NCI-H1092 treated with DMSO at 0.1 percent for 48 hours (cell line): ENCODE measurements at places on chromosomes 13 and 19.
A peak's percentile ranks its signal among the peaks of the same experiment; 100 is the strongest.

GRCh38 chr19:45771311-45771933 is 2.4 kb upstream of the SIX5 start:
- DNase-seq: no peak

- DNase-seq: no peak
Measured at GRCh38 chr13:28953714-28954418, 133.7 kb downstream of the MTUS2 start.

DNA sequence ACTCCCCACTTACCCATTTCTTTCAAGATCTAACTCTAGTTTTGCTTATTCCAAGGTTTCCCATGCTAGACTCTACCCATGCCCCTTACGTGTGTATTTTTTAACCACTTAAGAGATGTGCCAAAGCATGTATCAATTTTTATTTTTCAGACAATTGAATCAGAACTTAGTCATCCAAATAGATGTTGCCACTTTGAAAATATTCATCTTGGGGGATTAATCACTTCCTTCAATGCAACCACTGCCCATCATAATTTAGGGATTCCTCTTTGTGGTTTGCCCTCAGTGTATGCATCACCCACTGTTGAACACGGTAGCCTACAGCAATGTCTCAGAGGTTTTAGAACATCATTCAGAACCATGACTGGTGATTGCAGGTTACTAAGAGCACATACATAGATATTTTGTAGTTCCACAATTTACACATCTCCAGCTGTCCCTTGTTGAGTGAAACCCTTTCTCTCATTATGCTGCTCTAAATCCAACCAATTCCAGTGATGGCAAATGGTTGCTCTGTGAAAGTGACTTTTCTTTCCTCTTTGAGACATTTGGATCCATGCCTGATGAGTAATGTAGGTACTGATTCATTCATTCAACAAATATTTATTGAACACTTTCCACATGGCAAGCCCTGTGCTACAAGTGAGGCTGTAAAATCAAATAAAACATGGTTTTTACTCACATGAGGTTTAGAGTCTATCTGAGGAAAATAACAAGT is 60.6 kb upstream of the SERP2 start:
- DNase-seq: no peak

DNA sequence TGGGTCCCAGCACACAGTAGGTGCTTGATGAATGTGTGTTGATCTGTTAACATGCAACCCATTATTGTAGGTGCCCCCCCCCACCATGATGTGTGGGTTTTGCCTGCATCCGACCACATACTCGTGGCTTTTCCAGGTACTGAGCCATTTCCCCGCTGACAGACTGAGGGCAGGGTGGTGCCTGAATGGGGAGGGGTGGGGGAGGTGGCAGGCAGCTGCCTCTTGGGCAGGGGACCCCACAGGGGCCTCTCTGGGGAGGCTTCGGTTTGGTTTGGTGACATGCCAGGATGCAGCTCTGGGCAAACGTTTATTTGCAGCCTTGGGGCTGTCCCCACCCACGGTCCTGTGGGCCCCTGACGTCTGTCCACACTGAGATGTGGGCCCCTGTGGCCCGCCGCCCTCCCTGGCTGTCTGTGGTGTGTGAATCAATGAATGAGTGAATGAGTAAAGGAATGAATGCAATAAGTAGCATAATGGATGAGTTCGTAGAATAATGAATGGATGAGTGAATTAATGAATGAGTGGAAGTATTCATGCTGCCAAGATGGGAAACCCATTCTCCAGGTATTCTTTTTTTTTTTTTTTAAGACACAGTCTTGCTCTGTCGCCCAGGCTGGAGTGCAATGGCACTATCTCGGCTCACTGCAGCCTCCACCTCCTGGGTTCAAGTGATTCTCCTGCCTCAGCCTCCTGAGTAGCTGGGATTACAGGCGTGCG is 9.0 kb upstream of the JUND start:
- DNase-seq: no peak

DNA sequence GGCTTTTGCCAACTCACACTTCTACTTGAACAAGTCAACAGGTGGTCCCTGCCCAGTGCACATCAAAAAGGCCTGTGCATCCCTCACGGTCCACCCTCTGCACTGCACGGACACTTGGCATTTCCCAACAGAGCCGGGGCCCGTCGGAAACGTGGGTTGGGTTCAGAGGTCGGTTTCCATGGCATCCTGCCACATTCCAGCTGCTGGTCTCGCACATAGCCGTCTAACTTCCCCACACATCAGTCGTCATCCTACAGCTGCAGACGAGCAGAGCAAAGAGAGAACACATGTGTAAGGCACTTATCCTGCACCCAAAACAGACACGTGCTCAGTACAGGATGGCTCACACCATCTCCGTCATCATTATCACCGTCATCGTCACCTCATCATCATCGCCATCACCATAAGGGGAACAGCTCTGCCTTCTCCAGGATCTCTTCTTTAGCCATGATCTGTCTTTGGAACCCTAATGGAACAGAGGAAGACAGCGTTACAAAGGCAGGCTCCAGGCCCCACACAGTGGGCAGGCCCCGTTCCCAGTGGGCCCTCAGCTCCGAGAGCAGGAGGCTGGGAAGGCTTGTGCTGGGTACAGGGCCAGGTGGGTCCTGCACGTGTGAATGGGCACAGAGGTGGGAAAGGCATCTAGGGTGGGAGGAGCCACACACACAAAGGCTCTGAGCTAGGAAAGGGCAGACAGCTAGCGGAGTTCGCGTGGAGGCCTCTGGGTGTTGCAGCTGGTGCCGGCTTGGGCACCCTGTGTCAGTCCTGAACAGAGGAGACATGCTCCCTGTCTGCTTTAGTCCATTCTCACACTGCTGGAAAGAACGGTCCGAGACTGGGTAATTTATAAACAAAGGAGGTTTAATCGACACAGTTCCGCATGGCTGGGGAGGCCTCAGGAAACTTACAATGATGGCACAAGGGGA is 170.8 kb upstream of the SOX1 start:
- DNase-seq: no peak

GRCh38 chr19:16886305-16886880 is 2.4 kb upstream of the F2RL3 start:
- DNase-seq: no peak

GRCh38 chr19:38734176-38734425 is 10.2 kb downstream of the CAPN12 start:
- DNase-seq: no peak

- DNase-seq: no peak
Measured at GRCh38 chr19:29491491-29491890, 34.3 kb upstream of the VSTM2B start.

GRCh38 chr19:34639491-34640085 is 37.4 kb downstream of the SCGB2B2 start:
- DNase-seq: peak; percentile 59

DNA sequence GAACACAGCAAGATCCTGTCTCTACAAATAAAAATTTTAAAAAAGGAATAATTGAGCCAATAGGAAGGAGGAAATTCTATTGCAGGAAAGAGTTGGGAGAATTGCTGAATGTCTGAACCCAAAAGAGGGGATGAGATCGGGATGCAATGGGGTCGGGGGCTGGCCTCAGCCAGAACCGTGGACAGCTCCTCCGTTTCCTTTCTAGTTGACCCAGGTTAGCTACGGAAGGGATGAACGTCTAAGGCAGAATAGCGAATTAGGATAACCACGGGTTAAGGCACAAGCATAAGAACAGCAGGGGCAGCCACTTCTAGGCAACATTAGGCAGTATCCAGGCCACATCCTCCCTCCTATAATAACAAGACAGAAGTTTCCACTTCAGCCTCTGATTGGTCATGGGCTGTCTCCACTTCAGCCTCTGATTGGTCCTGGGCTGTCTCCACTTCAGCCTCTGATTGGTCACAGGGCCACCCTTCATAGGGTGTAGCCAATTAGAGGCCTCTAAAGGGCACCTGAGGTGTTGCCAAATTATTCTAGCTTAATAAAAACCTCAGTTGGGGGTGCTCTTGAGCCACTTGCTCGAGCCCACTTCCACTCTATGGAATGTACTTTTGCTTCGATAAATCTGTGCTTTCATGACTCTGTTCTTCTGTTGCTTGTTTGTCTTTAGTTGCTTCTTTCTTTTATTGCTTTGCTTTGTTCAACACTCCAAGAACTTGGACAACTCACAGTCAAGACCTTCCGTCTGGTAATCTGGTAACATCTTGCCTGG is 24.9 kb upstream of the TPM4 start:
- DNase-seq: no peak

- DNase-seq: no peak
Measured at GRCh38 chr19:14405380-14405757, 13.8 kb downstream of the DDX39A start.

DNA sequence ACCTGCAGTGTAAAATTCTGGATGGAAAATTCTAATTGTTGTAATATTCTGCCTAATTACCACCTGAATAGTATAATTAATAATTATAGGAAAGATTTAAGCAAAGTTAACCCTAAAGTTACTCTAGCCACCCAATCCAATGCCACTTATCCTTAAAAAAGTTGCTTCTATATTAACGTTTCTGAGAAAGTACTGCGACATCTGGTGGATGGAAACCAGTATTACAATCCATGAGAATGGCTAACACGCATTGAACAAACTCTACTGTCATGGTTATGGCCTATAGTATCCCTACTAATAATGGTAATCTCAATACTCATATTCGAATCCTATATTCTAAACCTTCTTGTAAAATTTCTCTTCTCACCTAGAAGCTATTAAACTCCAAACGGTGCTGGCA is 1551.8 kb downstream of the SLITRK1 start:
- no peak for DNase-seq

- no peak for DNase-seq
Measured at GRCh38 chr13:99144306-99144705, 56.3 kb upstream of the UBAC2 start.

DNA sequence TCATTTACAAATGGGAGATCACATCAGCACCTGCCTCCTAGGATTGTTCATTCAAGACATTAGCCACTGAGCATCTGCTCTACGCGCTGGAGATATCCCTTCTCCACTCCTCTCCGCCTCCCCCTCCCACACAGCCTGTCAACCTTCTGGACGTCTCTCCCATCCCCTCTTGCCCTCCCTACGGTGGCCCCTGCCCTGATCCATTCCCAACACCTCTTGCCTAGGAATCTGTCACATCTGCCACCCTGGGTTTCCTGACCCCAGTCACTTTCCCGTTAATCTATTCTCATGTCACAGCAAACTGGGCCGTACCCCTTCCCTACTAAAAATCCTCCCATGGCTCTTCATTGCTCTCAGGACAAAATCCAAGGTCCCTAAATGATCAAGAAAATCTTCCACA is 10.3 kb downstream of the DYRK1B start:
- no peak for DNase-seq

DNA sequence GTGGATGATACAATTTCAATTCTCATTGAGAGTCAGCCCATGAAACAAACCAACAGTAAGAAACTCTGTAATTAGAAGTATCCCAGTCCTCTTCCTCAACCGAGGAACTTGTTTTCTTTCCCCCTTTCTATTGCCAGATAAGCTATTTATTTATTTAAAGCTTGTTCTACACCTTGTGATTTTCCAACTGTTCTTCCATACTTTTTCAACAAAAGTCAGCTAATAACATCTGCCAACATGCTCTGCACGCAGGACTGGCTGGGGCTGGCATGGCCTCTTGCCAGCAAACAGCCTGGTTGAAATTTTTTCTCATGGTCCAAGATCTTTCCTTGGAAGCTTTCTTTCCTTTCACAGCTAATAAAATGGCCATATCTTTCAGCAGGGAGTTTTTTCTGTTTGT is 2.9 kb upstream of the IRS2 start:
- DNase-seq: no peak

- DNase-seq: no peak
Measured at GRCh38 chr13:21733475-21734263, 62.8 kb downstream of the FGF9 start.

DNA sequence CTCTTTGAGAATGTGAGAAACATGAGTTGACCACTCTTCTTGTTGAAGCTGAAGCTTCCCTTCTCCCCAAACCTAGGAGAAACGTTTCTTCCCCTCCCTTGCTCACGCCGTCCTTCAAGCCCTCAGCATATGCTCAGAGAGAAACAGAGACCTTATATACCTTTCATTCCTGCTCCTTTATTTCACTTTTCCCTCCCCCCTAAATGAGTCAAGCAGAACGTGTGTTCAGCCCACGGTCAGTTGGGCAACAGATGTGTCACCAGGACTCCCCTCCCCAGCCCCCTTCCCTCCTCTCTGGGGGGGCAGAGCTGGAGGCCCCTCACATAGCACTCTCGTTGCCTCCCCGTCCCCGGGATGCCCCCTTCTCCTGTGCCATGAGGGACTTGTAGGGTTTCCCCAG is 8.6 kb downstream of the OR7C2 start:
- DNase-seq: no peak

GRCh38 chr13:110562696-110563462 is 1.4 kb upstream of the RAB20 start:
- no peak for DNase-seq

DNA sequence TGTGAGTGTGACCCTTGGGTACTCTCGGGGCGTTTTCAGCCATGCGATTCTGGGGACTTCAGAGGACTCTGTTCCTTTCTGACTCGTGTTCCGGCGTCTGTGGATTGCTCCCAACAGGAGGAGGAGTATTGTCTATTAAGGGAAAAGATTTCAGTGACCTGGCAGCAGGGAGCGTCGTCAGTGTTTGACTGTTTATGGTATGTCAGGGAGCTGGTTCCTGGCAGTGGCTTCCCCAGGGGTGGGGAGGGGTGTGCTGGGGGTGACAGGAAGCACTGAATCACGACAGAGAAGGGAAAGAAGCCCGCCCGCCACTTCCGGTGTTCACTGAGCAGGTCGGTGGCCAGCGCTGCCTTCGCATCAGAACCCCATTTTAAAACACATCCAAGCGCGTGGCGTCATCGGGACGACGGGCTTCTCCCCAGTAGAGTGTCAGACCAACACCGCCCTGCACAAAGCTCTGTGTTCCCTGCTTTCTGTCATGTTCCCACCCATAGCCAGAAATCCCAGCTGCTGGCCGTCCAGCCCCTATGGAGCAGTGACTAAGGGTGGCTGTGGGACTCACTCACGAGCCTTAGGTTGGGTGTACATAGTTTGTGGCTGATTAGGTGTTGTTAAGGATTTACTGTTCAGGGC is 33.8 kb downstream of the COL4A2 start:
- DNase-seq: no peak

GRCh38 chr13:111066544-111066943 is 48.6 kb upstream of the ARHGEF7 start:
- no peak for DNase-seq

- DNase-seq: no peak
Measured at GRCh38 chr13:38947054-38947453, 43.6 kb downstream of the STOML3 start.

DNA sequence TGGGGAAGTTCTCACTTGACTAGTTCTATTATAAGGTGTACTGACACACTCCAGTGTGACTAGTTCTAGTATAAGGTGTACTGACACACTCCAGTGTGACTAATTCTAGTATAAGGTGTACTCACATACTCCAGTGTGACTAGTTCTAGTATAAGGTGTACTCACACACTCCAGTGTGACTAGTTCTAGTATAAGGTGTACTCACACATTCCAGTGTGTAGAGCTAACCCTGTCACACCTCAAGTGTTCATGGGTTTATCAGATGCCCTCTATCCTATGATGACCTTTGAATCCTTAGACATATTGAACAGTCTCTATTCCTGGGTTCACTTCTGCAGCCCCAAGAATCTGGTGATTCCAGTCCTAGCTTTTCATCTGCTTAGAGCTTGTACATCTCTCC is 54.6 kb upstream of the MYO16 start:
- DNase-seq: no peak

GRCh38 chr13:36601186-36601585 is 72.6 kb upstream of the SERTM1 start:
- DNase-seq: no peak

GRCh38 chr13:75558145-75558840 is 8.7 kb downstream of the UCHL3 start:
- no peak for DNase-seq

GRCh38 chr13:72462166-72462565 is 265.3 kb downstream of the MZT1 start:
- no peak for DNase-seq

- DNase-seq: peak; percentile 17
Measured at GRCh38 chr13:95267662-95268342, 33.4 kb downstream of the ABCC4 start.
